ENCODE measurements at places on chromosomes 2 and 18. TPM values are rescaled to one million over a fixed set of nuclear protein-coding genes. Genes with fewer than 3 reads are reported as not detected.

The MC2R gene
- not detected for total RNA-seq

The SCYGR4 gene
- total RNA-seq = not detected

- ATAC-seq = peak; percentile 89
These were observed 23.0 kb downstream of the STK39 start for GRCh38 chr2:168224346-168224745.

The SPEG gene
- 1.7 TPM for total RNA-seq

Measured in activated T-helper 17 cell treated with anti-CD3 and anti-CD28 coated beads, Interleukin-2, amount 50 U/mL, for 72 hours (primary cell).